ENCODE measurements at places on chromosomes 11 and 22.

DNA sequence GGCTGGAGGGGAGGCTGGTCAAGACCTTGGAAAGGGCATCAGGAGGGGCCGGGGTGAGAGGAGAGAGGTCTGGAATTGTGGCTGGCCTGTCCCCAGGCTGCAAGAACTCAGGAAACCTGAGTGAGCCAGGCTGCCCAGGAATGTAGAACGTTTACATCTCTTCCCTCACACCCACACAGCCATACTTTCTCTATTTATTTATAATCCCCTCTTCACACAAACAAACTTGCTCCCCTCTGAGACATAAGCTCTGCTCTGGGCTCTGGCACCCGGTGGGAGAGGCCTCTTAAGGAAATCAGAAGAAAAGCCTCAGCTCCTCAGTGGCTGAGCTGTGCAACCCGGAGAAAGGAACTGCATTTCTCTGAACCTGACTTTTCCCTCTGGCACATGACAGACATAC is 5.5 kb downstream of the CHRDL2 start:
- DNase-seq = no peak

DNA sequence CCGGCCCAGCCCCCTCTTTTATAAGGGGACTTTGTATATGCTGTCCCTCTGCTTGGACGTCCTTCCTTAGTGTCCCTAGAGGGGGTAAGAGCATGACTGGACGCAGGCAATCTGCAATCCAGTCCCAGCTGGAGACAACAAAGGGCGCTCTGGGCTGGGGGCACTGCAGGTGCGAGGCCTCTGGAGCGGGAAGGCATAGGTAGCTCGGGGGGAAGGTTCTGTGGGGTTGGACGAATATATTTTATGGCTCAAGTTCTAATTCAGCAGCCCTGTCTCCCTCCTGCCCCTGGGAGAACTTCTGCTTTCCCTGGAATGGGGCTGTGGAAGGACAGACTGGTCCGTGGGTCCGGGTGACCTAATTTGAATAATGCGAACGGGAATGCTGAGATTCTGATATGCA is 40.0 kb downstream of the KCNJ4 start:
- DNase-seq = no peak

DNA sequence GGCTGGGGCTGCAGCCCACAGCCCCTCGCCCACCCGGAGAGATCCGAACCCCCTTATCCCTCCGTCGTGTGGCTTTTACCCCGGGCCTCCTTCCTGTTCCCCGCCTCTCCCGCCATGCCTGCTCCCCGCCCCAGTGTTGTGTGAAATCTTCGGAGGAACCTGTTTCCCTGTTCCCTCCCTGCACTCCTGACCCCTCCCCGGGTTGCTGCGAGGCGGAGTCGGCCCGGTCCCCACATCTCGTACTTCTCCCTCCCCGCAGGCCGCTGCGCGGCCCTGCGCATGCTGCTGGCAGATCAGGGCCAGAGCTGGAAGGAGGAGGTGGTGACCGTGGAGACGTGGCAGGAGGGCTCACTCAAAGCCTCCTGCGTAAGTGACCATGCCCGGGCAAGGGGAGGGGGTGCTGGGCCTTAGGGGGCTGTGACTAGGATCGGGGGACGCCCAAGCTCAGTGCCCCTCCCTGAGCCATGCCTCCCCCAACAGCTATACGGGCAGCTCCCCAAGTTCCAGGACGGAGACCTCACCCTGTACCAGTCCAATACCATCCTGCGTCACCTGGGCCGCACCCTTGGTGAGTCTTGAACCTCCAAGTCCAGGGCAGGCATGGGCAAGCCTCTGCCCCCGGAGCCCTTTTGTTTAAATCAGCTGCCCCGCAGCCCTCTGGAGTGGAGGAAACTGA is 731 bp downstream of the GSTP1 start:
- DNase-seq = peak; percentile 62

GRCh38 chr11:132137289-132137980 is 767.0 kb downstream of the NTM start:
- DNase-seq = no peak

GRCh38 chr22:46484861-46485595 is 52.4 kb downstream of the CELSR1 start:
- no peak for DNase-seq

- DNase-seq = no peak
These were observed 50.7 kb upstream of the RAPSN start for GRCh38 chr11:47499614-47500013.

- DNase-seq = no peak
These were observed 20.5 kb upstream of the HEPHL1 start for GRCh38 chr11:94000659-94001058.

GRCh38 chr22:41458161-41458728 is 10.2 kb downstream of the PHF5A start:
- DNase-seq = no peak

- DNase-seq = no peak
These were observed 21.8 kb downstream of the NARS2 start for GRCh38 chr11:78552881-78553280.

GRCh38 chr11:43576320-43576802 is 104.2 kb upstream of the HSD17B12 start:
- DNase-seq = no peak

DNA sequence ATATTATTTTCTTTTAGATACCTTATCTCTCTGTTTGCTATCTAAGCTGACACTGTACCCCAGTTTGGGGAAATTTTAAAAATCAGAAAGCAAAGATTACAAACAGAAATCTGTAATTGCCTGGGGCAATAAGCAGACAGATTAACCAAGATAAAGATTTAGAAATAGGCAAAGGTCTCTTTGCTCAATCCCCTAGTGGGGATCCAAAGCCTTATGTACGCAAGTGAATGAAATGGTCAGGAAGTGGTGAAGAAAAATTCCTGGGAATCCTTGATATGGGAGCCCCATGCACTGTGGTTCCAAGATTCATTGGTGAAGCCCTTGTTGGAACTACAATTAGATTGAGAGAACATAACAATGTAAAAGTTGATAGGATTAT is 139.5 kb upstream of the GUCY1A2 start:
- no peak for DNase-seq

GRCh38 chr11:116189408-116190170 is 583.2 kb downstream of the BUD13 start:
- no peak for DNase-seq

DNA sequence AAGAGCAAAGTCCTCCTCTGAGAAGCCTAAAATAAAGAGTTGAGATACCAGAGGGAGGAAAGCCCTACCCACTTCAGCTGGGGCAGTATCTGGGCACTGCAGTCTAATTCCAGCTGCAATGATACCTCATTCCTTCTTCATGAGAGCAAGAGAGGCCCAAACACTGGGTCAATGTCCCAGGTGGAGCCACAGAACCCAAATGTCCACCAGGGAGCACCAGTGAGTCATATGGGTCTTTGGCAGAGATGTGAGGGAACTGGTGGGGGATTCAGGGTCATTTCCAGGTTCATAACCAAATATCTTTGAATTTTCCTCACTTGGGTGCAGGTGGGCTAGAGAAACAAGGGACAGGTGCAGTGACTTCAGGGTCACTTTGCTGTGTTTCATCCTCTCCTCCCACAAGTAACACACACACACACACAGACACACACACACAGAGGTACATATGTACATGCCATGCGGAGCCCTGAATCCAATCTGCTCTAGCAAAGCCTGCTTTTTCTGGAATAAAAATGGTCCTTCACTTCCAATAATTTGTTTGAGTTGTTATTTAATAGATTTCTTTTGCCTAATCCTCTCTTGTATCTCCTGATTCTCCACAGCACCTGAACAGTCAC is 585.4 kb downstream of the SOX6 start:
- DNase-seq = no peak

DNA sequence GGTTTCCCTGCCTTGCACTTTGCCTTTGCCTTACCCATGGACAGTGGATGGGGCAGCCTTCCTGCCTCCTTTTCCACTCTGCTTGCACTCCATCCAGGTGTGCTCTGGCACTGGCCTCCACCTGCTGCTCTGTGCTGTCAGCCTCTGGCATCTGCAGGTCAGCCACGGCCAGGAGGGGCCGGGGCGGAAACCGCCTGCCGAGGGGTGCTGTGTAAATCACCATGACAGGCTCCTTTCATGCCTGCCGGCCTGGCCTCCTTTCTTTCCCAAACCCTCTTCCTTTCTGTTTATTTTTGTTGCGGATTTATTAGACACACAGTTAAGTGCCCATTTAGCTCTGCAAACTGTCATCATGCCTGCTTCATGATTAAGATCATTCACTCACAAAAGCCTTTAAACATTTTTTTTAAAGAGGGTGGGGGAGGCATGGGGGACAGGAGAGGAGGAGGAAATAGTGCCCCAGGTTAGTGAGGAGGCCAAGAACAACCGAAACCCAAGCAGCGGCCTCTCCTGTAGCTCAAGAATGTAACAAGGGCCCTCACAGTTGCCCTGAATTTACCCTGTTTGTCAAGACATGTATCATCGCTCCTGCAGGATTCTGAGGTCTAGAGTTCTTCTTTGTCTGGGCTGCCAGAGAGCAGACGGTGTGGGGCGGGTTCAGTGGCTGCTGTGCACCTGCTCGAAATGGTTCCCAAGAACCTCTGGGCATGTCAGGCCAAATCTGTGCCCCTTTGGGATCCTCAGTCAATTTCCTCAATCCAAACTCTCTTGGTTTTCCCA is 83.3 kb downstream of the BARX2 start:
- DNase-seq = no peak

DNA sequence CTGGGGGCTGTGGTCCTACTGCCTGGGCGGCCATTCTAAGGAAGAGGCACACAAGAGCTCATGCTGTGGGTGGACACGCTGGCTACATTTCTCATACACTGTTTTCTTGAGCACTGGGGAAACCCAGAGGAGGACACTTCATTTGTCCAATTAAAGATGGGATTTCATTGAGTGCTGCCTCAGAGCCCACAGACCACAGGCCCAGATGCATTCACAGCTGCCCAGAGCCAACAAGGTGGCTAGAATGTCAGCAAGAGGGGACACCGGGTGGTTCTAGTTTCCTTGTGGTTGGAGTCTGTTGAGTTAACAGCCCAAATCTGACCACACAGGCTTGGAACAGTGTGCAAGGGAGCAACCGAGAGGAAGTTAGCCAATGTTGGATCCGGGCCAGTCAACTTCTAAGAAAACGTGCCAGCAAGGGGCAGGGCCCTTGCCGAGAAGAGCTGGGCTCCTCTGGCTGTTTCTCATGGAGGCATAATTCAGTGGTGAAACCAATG is 35.0 kb upstream of the SORL1 start:
- DNase-seq = peak; percentile 87

- DNase-seq = no peak
These were observed 53.4 kb upstream of the CRYBB3 start for GRCh38 chr22:25146307-25146706.

GRCh38 chr11:12239396-12239795 is 129.0 kb downstream of the MICAL2 start:
- no peak for DNase-seq

GRCh38 chr11:2741377-2742131 is 41.8 kb upstream of the KCNQ1OT1 start:
- no peak for DNase-seq

DNA sequence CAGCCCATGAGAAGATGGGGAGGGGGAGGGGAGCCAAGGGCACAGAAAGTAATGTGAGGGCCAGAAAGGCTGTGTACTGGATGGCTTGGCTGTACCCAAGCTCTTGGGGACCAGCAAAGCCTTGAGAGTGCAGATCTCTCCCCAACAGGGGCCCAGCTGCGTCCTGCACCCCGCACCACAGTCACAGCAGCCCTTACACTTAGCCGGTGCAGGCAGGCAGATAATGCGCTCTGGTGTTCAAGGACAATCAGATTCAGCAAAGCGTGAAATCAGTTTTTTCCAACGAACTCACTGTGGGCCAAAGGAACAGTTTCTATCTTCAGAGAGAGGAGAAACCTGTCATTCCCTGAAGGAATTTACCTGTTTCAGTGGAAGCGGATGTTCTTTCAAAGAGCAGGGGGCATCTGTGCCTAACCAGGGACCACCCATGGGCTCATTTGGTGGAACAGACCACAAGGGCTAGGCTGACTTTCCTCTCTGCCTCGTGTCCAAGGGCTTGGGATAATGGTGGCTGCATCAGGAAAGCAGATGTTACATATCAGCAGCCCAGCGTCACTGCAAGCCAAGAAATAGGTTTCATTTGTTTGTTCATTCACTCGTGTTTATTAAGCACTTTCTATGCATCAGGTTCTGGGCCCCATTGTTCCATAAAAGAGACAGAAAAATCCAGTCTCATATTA is 81.2 kb upstream of the SPON1 start:
- DNase-seq = no peak

- no peak for DNase-seq
These were observed 89.5 kb downstream of the KCNQ1 start for GRCh38 chr11:2534134-2534956.

DNA sequence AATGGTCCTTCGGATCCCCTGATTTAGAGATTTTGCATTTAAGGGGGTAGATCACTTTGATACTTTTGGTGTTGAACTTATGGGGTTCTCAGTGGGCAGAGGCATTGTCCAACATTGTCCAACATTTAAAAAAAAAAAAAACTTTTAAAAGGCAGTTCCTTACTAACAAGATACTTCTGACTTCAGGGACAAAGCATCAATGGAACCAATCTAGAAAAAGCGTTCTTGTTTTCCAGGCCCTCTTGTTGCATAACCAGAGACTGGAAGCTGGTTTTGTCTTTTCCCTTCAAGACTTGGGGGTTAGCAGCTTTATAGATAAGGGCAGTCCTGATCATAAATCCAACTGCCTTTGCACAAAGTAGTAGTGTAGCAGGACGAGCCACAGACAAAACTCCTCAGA is 40.4 kb downstream of the ACER3 start:
- DNase-seq = no peak

DNA sequence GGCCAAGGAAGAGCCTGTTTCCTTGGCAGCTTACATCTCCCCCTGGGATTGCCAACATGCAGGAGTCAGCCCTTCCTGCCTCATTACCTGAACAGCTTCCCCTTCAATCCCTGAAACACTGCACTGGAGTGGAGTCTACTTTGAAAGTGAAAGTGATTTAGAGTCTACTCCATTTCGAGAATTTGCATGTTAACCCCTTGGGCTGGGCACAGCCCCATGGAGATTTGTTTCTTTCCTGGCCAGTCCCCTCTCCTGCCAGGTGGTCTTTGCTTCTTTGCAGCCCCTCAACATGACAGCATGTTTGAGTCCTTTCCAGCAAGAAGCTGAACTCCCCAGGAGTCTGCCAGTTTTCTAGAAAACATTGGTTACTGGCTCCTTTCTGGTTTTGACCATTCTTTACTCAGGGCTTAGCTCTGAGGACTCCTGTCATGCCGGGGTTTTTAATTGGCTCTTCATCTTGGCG is 59.9 kb downstream of the TRAF6 start:
- no peak for DNase-seq

DNA sequence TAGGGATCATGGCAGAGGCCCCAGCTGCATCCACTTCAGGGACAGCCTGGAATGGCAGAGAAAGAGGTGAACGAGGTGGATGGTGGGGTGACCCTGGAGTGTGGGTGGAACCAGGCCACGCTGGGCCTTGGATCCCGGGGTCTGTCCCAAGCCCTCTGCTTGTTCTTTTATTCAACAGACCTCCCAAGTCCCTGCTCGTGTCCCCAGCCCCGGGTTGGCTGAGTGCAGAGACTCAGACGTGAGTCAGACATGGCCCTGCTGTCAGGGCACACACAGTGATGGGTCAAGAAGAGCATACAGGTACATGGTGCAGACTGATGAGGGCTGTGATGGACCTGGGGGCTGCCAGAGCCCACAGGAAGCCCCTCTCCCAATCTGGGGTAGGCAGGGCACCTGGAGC is 6.6 kb downstream of the ARHGAP8 start:
- DNase-seq = no peak

GRCh38 chr11:119363851-119364590 is 17.5 kb downstream of the USP2 start:
- DNase-seq = no peak

- no peak for DNase-seq
These were observed 30.4 kb downstream of the CBL start for GRCh38 chr11:119236490-119236889.

- no peak for DNase-seq
These were observed 112.2 kb upstream of the RRM1 start for GRCh38 chr11:3982431-3982830.

- no peak for DNase-seq
These were observed 149.2 kb downstream of the MIAT start for GRCh38 chr22:26806445-26807175.

Measured in tibial nerve (tissue), 4 donors.